ENCODE measurements at places on chromosomes 3 and 15.

DNA sequence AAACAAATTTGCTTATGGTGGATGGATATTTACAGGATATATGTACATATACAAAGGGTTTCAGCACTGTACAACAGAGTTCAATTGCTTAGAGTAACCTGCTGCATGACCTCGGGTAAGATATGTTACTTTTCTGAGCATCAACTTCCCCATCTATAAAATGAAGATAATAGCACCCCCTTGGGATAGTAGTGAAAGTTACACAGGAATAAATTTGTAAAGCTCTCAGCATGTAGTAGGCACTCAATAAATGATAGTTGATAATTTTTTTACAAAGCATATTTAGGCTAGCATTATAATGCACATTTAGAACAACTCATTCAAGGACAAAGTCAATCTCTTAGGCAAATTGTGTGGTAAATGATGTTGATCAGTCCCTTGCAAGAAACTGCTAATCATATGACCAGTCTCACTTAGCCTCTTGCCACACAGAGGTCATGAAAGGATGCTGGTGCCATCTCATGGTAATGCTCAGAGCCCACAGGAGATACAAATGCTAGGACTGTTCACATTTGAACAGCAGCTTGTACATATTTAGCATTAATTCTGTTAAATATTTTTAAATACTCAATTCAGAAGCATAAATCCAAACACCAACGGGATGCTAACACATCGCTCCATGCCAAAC lies 123.9 kb downstream of the MAGI1 start:
- DNase-seq, result peak; percentile 19

DNA sequence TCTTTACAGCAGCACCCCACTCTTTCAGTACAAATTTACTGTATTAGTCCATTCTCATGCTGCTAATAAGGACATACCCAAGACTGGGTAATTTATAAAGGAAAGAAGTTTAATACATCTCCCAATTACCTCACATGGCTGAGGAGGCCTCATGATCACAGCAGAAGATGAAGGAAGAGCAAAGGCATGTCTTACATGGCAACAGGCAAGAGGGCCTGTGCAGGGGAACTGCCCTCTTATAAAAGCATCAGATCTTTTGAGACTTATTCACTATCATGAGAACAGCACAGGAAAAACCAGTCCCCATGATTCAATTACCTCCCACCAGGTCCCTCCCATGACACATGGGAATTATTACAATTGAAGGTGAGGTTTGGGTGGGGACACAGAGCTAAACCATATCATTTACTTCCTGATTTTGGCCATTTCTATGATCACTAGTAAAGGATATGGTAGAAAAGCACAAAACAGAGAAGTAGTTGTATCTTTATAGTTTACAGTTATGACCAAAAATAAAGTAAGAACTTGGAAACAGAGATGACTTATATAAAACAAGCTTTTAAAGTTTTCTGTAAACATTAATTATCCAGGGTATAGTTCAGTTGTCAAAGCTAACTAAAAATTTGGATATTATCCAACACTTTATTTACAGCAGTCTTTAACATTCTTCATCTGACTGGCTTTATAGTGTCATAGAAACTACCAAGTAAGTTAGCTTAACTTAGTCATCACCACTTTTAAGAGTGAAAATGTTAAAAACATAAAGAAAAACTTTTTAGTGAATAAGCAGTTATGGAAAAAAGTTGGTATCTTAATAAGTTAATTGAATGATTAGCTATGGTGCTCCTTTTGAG lies 40.2 kb downstream of the P2RY1 start:
- no peak for DNase-seq

GRCh38 chr15:74770211-74770903 lies 11.5 kb upstream of the CSK start:
- DNase-seq, result no peak

DNA sequence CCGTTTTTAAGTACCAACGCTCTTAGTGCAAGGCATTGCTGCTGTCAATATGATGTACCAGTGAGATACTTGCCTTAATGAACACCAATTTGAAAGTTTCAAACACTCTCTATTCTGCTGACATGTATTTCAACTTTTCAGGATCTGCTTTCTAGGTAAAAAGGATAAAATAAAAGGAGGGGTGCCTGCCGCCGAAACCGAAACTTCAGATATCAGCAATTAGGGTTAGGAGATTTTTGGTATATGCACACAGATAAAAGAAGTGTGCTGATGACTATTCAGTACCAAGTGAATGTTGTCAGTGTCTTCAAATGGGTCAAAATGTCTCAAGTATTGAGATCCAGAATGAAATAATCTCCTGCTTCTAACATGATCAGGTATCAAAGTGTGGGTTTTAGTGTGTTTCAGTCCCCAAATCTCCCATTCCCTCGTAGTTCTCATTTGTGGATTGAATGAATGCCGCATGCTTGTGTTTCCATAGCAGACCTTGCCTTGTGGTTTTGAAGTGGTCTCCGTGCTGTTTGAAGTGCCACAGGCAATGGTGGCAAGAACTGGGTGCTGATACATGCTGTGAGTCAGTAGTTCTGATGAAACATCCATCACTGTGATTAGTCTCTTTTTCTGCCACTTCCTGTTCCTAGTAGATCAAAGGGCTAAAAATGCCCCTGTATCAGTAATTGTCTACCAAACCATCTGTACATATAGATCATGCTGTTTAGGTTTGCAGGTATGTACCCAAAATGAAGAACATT lies 22.5 kb downstream of the CHST14 start:
- no peak for DNase-seq

Data from HS-27A (cell line).